Ascending aorta (tissue), 2 donors: ENCODE measurements at places on chromosomes 5 and 9.

DNA sequence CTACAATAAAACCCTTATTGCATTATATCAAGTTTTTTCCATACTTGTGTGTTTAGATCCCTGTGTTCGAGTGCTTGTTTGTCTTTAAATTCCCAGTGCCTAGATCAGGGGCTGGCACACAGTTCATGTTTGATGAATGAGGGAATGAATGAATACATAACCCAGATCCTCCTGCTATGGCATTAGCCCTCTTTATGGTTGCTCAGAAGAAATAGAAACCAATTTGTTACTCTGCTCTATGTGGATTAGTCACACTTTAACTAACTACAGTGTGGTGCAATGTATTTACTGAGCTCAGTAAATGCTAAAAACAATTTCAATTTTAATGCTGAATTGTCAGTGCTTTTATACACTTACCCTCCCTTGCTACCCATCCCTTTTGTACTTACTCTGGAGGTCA is 16.4 kb upstream of the GALNT10 start:
- no peak for DNase-seq

DNA sequence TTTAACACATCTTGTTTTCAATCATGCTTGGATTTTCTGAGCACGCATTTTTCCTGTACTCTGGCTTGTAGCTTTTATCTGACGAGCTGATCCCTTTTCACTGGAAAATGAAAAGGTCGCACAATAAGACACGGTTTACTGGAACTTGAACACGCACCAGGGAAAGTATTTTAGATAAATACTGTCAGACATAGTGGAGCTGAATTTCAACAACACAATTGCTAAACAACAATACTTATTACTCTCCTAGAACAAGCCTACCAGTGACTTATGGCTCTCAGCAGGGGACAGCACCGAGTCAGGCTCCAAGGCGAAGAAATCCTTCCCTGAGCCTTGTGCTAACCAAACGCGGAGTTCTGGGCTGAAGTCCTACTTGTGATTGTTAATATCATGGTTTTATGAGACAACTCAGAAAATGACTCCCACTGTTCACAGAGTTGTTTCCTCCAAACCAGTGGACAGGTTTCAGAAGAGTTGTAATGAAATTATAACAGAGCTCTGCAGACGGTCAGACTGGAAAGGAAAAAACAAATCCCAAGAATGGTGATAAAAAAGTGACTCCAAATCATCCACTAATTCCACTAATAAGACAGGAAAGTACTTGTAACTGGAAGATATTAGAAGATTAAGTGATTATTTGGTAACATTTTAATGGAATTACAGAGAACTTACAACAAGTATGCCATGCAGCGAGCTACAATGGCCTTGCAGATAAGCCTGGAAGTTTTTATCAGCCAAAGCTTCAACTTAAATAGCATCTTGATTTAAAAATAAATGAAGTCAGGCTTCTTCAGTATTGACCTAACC is 359.6 kb downstream of the EBF1 start:
- no peak for DNase-seq

GRCh38 chr9:109912726-109913460 is 132.9 kb downstream of the PALM2AKAP2 start:
- no peak for DNase-seq

GRCh38 chr5:72519111-72519510 is 11.9 kb upstream of the ZNF366 start:
- DNase-seq, result no peak

DNA sequence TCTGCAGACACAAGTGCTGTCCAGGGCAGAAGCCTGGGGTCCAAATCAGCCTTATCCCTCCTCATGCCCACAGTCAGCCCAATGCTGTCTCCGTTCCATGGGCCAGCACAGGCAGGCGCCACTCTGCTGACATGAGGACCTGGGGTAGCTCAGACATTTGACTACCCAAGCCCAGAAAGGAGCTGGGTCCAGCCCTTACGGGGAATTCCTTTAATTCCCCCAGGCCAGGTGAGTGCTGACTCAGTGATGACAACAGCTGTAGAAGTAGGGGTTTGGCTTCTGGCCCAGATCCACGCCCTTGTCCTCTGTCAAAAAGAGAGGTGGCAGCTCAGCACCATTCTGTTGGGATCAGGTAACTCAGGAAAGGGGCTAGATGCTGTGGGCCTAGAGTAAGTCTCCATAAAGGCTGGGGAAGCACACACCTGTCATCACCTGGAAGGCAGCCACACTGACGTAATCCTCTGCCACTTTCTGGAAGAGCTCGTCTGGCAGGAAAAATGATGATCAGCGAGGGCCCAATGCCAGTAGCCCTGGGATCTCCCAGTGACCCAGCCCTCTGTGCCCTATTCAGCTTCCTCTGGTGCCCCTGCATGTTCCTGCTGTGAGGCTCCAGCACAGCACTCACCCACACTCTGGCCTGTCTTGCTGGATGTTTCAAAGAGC is 1.9 kb downstream of the RAB24 start:
- no peak for DNase-seq

GRCh38 chr5:167336161-167336560 is 955.3 kb upstream of the WWC1 start:
- DNase-seq, result no peak

GRCh38 chr5:111975133-111975532 is 218.1 kb upstream of the NREP start:
- no peak for DNase-seq

GRCh38 chr5:45189481-45189880 is 380.7 kb downstream of the MRPS30 start:
- no peak for DNase-seq

DNA sequence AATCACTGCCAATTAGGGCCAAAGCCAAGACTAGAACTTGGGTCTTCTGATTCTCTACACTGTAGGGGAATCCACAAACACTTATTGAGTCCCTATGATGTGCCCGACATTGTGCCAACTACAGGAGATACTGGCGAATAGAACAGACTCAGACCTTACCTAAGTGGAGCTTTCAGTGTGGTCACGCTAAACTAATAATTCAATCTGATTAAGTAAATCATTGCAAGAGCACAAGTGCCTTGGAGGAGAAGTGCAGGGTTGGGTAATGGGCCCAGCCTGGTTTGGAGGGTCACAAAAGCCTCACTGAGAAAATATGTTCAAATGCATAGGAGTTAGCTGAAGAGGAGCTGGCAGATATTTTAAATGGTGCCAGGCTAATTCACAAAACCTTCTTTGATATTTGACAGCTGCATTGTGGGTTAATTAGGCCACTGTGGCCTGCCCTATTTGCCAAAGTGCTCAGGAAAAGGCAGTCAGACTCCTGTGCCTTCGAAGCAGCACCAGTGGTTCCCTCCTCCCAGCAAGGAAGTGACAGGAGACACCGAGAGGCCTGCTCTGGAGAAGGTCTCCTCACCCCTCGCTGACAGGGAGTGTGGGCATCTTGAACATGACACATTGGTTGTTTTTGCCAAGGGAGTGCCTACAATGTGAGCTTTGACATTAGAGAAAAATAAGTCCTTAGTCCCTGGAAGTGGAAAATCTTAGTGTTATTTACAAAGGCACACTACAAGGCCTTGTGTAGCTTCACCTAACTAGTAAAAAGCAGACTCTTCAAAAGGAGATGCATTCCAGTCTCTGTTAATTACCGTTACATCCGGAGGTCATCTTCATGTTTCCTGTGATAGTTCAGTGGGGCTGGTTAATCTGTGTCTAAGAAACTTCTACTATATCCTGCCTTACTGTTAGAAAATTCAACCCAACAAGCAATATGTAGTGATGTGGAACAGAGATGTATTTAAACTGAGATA is 24.1 kb upstream of the TRAF1 start:
- no peak for DNase-seq

- no peak for DNase-seq
These were observed 74.0 kb upstream of the NEK6 start for GRCh38 chr9:124183772-124184171.

DNA sequence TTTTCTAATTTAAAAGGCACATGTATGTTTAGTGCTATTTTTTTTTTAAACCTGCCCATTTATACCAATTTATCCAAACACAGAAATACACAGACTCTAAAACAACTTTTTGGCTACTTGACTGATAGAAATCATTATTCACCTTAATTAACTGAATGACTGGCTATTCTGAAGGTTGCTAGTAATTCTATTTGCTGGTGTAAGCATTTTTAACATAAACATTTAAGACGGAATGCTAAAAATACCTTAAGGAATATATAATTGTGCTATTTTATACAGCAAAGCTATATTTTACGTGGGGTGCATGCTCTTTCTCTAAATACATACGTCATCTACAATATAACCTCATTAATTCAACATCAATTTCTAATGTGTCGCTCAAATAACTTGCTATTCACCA is 14.9 kb downstream of the GLIS3 start:
- DNase-seq, result no peak

DNA sequence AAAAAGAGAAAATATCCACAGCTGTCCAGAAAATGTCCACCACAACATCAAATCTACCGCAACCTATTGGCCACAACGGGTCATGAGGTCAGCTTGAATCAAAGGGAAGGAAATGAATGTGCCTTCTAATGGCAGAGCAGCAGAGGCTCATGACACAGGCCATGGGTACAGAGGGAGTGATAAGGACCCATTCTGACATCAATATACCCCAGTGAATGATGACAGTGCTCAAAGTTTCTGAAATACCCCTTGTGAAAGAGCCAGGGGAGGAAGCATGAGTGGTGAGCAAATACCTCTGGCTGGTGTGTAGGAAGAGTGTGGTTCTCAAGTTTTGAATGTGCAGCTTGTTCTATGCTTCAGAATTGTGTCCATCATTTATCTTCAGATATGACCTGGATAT is 348.2 kb downstream of the IRX1 start:
- no peak for DNase-seq

DNA sequence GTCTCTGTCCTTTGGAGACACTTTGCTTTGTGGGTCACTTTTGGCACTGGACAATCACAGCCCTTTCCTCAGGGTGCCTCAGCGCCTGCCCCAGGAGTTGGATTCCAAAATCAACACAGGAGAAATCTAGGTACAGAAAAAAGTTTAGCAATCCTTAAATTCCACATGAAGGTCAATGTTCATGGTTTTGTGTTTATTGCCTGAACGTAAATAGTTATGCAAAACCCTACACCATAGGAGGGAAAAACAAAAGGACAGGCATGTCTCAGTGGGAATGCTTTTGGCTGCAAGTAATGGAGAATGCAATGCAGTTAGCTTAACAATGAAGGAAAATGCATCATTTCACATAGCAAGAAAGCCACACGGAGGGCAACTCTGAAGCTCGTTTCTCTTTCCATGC is 6.5 kb upstream of the HMCN2 start:
- no peak for DNase-seq

DNA sequence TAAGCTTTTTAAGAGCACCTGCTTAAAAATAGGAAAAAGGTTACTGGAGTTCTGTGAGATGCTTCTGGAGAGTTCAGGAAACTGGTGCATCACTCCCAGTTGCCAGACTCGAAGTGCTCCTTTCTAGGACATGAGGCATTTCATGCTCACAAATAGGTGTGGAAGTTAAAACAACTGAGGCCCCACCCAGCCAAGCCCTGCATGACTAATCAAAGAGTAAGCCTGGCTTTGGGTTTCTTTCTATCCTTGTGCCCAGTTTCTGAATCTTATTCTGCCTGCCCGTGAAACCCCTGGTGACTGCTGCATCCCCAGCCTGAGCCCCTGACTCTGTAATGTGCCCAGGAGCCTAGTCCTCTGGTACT is 7.7 kb downstream of the SPINK9 start:
- no peak for DNase-seq

- no peak for DNase-seq
These were observed 224.7 kb downstream of the GDNF start for GRCh38 chr5:37615184-37615583.

GRCh38 chr5:32428426-32428825 is 16.1 kb downstream of the ZFR start:
- no peak for DNase-seq

- DNase-seq, result no peak
These were observed 442.7 kb upstream of the CD180 start for GRCh38 chr5:67639313-67639712.

GRCh38 chr5:65668696-65669095 is 43.9 kb downstream of the SHLD3 start:
- no peak for DNase-seq

DNA sequence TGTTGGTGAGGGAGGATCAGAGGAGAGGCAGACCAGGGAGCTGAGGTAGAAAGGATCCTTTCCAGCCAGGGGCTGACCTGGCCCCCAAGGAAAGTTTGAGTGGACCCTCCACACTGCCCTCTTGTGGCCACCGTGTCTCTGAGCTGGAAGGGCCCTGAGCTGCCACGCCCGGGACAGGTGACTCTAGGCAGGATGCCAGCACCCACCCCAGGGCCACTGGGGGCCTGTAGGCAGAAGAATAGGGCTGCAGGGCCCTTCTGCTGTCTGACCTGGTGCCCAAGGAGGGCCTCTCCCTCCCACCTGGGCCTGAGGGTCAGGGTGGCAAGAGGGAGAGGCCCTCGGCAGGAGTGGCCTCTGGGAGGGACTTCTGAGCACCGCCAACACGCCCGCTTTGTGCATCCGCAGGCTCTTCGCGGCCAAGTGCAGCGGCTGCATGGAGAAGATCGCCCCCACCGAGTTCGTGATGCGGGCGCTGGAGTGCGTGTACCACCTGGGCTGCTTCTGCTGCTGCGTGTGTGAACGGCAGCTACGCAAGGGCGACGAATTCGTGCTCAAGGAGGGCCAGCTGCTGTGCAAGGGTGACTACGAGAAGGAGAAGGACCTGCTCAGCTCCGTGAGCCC is 76.8 kb downstream of the LMX1B start:
- no peak for DNase-seq

- DNase-seq, result no peak
These were observed 8.1 kb upstream of the TENT4A start for GRCh38 chr5:6705088-6705487.

DNA sequence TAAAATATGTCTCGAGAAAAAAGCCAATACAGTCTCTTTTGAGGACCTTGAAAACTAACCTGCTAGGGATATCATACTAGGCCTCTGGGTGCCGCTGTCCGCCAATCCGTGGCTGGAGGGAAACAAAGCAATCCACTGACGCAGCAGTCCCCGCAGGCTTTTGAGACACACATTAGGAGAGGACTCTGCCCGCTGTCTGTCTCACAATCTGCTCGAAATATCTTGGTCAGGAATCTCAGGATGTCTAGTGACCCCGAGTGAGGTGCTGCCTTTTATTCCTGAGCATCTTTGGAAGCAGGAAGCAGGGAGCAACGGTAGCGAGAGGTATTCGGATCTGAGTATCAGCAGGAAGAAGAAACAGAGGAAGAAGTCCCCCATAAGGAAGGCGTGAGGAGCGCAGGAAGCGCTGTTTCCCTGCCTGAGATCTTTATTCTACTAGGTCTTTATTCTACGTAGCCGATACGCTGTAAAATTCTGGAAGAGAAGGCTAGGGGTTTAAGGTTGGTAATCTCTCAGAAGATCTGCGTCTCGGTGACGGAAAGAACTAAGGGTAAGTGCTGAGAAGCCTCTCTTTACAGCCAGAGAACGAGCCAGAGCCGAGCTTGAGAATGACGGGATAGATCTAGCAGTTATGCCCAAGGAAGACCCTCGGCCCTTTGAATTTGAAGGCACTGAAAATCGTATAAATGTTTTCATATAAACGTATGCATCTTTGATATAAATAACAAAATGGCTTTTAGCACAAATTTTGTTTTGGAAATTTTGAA is 4.0 kb upstream of the PCDHGA1 start:
- DNase-seq, result no peak
